NT2/D1 (cell line): ENCODE measurements at places on chromosomes 7 and 10.

DNA sequence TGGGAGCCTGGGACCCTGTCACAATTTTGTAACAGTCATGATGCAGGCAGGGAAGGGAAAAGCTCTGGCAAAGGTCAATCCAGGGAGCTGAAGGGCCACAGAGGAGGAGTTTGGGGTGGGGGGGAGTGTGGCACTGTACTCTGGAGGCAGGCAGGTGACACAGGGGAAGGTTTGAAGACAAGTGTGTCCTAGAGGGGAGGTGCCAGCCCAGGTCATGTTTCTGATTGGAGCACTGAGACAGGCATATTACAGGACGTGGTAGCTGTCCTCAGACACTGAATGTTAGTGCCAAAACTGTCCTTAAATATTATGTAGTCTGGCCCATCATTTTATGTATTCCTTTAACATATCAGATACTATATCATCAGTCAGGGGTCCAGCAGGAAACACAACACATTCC is 75.6 kb upstream of the LRRC4 start:
- no peak for DNase-seq

GRCh38 chr7:106216923-106217542 is 67.8 kb downstream of the NAMPT start:
- DNase-seq = no peak

- no peak for DNase-seq
These were observed 284.9 kb upstream of the SEMA3D start for GRCh38 chr7:85471740-85472139.

DNA sequence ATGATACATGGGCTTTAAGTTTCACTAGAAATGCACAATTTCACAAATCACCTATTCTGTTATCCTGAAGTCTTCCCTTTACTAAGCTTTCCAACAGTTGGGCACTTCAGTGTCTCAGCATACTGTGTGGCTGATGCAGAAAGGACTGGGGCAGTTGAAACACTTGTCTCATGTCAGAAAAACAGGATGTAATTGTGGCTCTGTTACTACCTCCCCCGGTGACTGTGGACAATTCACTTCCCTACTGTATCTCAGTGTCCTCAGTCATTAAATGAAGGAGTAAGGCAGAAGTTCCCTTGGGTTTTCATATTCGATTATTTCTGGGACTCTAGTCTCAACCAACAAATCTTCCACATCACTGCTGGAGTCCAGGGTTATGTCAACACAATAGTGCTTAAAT is 17.9 kb downstream of the ANKRD22 start:
- no peak for DNase-seq

DNA sequence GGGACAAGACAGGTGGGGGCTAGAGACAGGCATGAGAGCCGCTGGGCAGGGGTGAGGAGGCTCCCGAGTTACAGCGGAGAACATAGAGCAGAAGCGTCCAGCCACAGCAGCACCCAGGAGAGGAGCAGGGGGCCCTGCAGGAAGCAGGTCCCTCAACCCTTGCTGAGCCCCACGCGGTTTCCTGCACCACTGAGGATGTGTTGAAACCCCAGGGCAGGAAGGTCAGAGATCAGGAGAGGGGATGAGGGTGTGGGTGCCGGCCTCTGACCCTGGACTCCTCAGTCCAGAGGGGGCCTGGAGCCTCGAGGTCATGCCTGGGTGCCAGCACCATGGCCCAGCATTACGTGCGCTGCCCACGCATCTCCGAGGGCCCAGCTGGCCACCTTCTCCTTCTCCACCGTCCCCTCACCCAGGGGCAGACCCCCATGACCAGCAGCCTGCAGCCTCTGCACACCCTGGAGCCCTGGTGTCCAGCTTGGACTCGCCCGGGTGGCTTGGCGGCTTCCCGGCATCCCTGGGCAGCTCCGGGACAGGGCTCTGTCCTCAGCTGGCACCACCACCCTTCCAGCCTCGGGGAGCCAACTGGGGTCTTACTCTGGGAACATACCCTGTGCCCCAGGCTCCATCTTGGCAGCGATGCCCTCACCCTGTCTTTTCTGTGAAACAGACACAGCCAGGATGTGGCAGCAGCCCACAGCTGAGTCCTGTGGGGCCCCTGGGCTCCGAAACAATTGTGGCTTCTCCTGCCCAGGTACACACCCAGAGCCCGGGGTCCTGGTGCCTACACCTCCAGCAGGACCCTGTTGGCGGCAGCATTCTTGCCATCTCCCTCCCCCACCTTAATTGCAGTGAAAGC is 52.0 kb downstream of the STK32C start:
- no peak for DNase-seq

- no peak for DNase-seq
These were observed 44.2 kb upstream of the PRSS58 start for GRCh38 chr7:142301923-142302550.

DNA sequence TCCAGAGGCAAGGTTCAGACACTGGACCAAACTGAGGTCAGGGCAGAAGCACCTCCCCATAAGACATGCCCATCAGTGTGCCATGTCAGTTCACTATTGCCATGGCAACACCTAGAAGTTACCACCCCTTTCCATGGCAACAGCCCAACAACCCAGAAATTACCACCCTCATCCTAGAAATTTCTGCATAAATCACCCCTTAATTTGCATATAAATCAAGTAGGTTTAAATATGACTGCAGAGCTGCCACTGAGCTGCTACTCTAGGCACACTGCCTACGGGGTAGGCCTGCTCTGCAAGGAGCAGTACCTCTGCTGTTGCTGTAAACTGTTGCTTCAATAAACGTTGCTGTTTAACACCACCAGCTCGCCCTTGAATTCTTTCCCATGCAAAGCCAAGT is 12.7 kb downstream of the STEAP2 start:
- peak; percentile 77 for DNase-seq

DNA sequence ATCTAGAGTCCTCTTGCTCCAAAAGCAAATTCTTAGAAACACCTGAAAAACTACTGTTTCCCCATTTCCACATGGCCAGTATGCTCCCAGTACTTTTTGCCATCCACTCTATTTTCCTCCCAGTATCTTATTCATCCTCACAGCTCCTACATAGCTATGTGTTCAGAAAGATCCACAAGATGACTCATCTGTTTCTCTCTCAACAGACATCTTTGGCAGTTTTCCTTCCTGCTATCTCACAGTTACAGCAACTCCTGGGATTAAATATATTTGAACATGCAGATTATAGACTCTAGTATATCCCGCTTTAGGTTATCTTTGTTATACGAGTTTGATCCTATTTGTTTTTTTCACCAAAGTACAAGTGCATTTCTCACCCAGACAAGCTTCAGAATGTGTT is 675.6 kb upstream of the POT1 start:
- DNase-seq = no peak

DNA sequence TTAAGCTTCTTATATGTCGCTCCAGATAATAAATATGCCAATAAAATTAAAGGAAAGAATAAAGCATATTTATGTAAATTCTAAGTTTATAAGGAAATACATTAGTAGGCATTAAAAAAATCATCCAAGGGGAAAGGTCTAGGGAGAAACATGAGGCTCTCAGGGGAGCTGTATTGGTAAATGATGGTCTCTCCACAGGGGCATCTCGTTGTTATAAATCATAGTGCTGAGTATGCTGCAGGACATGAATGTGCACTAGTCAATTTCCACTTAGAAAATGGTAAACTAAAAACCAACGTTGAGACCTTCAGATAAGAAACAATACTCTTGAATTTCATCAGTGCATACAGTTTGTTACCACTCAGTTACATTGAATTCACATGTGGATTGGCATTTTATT is 194.0 kb upstream of the AHR start:
- DNase-seq = no peak

DNA sequence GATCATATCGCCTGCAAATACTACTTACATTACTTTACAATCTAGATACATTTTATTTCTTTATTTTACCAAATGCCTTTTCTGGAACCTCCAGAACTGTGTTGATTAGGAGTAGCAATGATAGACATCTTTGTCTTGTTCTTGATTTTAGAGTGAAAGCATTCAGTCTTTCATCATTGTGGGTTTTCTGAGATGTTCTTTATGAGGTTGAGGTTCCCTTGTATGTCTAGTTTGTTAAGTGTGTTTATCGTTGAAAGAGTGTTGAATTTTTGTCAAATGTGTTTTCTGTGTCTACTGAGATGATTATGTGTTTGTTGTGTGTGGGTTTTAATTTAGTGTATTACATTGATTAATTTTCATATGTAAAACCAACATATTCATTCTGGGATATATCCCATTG is 17.1 kb downstream of the SEPTIN7 start:
- DNase-seq = no peak

GRCh38 chr7:68485253-68485917 is 1112.9 kb upstream of the AUTS2 start:
- no peak for DNase-seq

DNA sequence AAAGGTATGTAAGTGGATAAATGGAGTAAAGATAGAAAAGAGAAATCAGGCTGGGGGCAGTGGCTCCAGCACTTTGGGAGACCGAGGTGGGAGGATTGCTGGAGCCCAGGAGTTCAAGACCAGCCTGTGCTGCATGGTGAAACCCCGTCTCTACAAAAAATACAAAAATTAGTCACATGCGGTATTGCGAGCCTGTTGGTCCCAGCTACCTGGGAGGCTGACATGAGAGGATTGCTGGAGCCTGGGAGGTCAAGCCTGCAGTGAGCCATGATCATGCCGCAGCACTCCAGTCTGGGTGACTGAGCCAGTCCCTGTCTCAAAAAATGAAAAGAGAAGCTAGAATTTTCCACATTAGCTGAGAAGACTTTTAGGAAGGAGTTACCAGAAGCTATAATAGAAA is 14.8 kb downstream of the LCOR start:
- no peak for DNase-seq

DNA sequence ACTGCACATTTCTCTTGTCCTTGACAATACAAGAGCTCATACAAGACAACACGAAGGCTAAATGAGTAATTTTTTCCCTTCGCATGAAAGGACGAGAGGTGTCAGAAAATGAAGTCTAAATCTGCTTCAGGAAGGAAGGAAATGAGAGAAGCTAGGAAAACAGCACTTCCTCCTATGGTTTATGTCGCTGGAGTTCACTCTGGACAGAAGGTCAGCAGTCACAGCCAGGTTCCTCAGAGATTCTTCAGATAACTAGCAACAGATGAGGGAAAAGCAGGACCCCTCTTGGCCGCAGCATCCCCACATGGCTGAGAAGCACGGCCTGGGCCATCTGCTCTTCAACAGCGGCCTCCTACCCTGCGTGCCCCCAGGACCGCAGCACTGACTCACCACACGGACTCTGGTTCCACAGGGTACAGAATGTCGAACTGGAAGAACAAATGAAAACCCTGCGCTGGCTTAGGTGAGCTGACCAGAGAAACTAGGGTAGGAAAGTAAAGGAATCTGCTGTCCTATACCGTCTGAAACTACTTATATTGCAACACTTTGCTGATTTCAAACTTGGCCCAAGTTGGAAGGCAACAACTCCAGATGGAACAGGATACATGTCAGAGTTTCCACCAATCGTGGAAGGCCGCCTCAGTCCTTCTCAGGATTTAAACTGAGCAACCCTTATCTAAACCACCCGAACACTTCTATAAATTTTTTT is 26.3 kb downstream of the DNMBP start:
- no peak for DNase-seq

DNA sequence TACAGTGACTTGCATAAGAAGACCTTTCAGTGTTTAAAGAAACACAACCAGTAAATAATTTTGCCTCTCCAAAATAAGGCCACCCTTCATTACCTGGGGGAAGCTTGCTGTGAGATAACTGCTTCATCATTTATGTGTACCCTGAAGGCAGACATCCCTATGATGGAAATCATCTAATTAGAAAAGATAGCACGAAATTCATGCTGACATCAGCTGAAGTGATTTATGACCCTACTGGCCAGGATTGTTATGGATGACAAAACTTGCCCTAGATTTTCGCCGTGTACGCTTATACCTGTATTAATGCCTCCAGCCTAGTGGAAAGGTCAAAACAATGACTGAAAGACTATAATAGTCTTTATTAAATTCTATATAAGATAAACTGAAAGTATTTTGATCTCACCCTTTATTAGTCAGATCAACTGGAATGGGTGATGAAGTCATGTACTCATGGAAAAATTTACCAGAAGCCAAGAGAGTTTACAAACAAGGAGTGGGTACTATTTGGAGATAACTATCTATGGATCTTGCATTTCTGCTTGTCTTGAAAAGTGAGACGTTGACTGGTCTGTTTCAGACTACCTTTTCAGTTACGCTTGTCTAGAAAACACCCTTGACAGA is 114.2 kb downstream of the PPP1R3A start:
- DNase-seq = no peak
